ENCODE measurements at places on chromosomes 3 and 15.

- no peak for DNase-seq
These were observed 103.7 kb upstream of the ATP2B2 start for GRCh38 chr3:10609134-10609533.

GRCh38 chr15:76799760-76800159 lies 105.4 kb downstream of the SCAPER start:
- DNase-seq, result no peak

DNA sequence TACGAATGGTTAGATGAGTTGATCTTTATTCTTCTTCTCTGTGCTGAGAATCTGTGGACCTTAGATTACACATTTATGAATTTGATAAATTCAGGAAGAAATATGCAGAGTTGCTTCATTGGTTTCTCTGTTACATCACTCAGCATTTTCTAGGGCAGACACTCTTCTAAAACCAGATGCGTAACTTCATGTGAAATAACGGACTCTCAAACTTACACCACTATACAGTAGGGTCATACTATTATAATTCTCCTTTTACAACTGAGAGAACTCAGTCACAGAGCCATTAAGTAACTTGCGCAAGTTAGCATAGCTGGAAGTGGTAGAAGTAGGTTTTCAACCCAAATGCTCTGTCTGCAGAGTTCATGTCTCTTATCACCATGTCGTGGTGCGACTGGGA lies 5.7 kb downstream of the TMEM207 start:
- no peak for DNase-seq

GRCh38 chr3:125179143-125179883 lies 33.2 kb downstream of the SLC12A8 start:
- DNase-seq, result no peak

DNA sequence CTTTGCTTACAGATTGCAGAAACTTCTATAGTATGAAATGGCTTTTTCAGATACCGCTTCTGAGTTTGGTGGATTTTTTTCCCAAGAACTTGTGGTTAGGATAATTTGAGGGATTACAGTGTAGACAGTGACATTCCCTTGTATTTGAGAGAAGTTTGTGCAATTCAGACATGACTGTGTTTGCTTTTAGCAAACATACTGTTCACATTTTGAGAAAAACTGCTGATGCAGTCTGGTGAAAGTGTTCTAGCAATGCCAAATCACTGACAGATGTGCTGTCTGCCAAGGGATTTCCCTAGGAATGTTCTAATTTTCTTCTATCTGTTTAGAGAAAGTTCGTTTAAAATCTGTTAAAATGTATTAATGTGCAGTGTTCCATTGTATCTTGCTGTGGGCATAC lies 652.6 kb downstream of the FHIT start:
- no peak for DNase-seq

DNA sequence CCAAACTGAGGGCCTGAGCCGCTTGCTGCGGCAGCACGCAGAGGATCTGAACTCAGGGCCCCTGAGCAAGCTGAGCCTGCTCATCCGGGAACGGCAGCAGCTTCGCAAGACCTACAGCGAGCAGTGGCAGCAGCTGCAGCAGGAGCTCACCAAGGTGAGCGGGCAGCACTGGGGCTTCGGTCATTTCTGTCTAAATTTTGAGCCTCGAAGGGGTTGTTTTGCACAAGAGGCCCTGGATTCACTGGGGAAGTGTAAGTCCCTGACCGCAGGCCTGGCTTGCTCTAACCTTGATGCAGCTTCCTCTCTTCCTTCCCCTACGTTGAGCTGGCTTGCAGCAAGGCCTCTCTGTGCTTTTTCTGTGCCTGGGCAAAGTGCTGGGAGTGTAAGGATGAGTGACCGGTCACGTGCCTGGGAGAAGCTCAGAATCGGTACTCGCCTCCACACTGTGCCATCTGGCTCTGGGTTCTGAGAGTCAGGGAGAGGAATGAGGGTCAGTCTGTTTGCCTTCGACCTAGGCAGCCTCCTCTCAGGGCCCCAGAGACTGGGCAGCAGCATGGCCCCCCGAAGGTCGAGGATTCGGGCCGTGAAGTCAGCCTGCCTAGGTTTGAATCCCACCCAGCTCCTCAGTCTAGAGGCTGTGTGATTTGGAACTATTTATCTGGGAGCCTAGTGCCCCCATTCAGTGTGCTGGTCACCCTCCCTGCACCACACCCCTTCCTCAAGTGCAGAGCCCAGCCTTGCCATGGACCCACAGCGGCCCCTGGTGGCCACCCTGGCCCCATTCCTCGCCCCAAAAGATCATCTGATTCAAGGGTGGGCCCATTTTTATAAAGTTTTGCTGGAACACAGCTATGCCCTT lies 1.4 kb downstream of the FES start:
- DNase-seq, result peak; percentile 75

DNA sequence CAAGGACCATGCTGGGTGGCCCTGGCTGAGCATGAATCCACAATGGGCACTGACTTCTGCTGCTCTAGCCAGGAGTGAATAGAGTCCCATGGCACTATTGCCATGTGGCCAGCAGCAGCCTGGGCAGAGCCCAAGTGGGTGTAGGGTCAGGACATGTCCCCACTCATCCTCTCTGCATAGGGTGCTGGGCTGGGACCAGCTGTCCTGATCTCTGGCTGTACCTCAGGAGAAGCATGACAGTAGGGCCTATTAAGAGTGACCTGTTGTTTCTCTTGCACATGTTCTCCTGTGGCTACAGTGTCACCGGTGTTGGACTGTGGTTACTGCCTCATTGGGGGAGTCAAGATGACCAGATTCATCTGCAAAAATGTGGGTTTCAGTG lies 46.9 kb downstream of the DLEC1 start:
- no peak for DNase-seq

GRCh38 chr3:125309476-125309875 lies 65.6 kb downstream of the ZNF148 start:
- DNase-seq, result no peak

GRCh38 chr15:42226648-42227047 lies 18.5 kb upstream of the VPS39 start:
- DNase-seq, result no peak

DNA sequence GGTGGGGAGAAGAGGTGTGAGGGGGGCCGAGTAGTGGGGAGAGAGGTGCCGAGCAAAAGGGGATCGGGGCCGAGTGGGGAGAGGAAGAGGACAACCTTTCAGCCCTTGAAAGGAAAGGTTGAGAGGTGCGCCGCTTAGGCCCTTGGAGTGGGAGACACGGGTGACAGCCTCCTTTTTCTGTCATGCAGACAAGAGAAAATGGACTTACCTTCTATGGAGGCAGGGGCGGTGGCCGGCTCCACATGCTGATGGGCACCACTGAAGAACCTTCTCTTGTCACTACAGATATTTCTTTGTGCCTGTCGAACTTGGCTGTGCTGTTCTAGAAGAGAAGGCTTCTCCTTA lies 421 bp downstream of the KLHL18 start:
- no peak for DNase-seq

GRCh38 chr3:151082880-151083838 lies 2.3 kb upstream of the MED12L start:
- DNase-seq, result no peak

DNA sequence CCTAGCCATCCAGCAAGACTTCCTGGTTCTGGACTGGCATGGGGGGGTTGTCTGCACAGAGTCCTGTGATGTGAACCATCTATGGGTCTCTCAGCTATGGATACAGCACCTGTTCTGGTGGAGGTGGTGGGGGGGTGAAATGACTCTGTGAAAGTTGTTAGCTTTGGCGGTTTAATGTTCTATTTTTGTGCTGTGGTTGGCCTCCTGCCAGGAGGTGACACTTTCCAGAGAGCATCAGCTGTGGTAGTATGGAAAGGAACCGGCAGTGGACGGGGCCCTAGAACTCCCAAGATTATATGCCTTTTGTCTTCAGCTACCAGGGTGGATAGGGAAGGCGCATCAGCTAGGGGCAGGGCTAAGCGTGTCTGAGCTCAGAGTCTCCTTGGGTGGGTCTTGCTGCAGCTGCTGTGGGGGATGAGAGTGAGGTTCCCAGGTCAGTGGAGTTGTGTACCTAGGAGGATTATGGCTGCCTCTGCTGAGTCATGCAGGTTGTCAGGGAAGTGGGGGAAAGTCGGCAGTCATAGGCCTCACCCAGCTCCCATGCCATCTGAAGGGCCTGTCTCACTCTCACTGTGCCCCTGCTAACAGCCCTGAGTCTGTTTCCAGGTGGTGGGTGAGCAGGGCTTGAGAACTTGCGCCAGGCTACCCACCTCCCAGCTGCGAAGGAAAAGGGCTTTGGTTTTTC lies 7.1 kb upstream of the LARS2 start:
- no peak for DNase-seq

DNA sequence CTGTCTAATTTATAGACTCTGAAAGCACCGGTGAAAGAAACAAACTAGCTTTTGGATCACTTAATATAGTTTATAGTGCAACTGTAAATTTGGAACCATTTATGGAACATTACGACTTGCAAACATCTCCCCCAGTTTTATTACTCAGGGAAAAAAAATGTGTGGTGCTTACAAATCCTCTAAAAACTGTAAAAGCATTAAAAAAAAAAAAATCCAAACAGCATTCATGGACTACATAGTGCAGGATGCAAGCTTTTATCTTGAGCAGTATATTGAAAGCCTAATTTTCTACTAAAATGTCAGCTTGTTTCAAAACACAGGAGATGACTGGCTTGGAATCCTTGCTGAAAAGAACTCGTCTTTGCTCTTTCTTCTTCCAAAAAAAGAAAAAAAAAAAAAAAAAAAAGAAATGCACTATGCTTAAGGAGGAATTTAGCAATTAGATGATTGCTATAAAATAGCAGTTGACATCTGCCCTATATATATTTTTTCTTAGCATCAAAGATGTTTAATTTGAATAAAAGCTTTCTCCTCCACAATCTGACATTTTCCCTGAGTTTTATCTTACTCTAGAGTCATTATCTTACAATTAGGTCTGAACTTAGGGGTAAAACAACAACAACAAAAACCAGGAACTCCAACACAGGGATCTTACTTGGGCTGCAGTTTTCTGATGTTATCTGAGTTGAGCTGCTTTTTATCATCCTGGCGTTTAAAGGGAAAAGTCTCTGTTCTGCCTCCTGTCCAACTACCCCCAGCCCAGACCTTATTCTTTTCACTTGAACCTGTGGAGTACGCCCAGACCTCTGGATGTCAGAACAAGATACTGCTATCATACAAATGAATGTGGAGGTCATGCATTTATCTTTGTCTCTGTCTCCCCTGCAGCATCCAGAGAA lies 62.6 kb upstream of the PDZRN3 start:
- no peak for DNase-seq

Measured in stimulated activated CD4-positive, alpha-beta T cell treated with anti-CD3 and anti-CD28 coated beads, Interleukin-4, amount 100 ng/mL, for 48 hours (primary cell).